CMK (cell line): ENCODE measurements at places on chromosomes 7 and 10.

GRCh38 chr7:102266541-102266940 is 20.1 kb upstream of the SH2B2 start:
- no peak for DNase-seq

DNA sequence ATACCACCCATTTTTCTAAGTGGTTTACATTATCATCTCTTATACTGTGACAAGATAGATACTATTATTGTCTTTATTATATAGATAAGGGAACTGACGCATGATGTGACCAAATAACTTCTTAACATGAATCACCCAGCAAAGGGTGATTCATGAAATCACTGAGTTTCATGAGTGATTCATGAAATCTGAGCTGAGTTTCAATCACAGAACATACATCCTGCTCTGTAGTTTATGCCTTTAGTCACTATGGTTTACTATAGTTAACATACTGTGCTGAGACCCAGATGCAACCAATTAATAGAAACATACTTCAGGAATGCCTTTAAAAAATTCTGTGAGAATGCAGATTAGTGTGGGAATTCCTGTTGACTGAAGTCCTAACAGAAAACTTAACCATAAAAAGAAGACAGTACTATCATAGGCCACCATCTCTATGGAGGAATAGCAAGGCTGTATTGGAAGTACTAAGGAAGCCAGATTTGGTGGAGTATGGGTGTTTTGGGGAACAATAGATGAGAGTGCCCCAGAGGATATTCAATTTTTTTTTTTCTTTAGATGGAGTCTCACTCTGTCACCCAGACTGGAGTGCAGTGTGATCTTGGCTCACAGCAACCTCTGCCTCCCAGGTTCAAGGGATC is 43.1 kb upstream of the SEMA3A start:
- no peak for DNase-seq

DNA sequence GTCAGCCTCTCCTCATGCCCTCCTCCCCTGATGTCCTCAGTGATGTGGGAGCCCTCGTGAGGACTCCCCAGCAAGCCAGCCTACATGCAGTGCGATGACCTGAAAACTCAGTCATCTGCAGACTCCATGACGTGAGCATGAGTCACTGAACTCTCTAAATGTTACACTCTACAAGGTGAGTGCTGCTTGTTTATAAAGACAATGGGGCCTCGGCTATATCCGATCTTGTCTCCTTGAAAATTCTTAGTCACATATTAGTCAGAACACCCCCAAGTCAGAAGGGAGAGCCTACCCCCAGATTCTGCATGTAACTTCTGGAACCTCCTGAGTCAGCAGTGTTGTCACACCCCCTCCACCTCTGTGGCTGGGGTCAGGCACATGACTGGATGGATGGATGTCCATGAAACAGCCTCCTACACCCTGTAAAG is 673.8 kb downstream of the INHBA start:
- no peak for DNase-seq

GRCh38 chr7:82036146-82036886 is 266.5 kb upstream of the HGF start:
- DNase-seq, result no peak

- no peak for DNase-seq
Observed at GRCh38 chr10:47257396-47258120, 42.4 kb upstream of the GDF10 start.

DNA sequence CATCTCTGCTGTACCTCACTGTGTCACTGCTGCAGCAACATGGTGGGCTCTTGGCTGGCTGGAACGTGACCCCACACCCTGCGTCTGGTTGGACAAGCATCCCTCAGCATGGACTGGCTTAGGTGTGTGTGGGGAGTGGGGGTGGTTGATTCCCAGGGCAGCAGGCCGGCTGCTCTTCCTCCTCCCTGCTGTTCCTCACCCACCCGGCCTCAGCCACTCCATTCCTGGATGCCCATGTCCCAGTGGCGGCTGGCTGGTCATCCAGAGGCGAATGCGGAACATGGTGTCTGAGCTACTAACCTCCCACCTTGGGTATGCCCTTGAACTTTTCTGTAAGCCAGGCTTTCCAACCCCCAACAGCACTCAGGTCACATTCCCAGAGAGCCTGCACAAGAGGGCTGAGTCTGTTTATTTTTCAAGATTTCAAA is 81.2 kb downstream of the GRK5 start:
- no peak for DNase-seq

DNA sequence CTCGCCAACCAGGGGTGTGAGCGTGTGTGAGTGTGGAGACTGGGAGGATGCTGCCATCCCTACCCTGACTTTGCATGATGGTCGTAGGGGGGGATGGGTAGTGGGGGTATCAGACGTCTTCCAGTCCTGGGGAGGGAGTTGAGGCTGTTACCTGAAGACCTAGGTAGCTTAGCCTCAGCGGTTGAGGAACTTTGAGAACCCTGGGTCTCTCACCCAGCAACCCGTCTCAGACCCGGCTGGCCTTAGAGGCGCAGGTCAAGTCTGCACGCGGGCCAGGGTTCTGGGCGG is 2.7 kb downstream of the SLC4A2 start:
- DNase-seq, result no peak

GRCh38 chr10:10915215-10915614 is 102.5 kb upstream of the CELF2 start:
- DNase-seq, result no peak

- no peak for DNase-seq
Observed at GRCh38 chr10:89837165-89838043, 136.0 kb downstream of the KIF20B start.

- DNase-seq, result no peak
Observed at GRCh38 chr10:131214521-131215244, 96.8 kb downstream of the TCERG1L start.

DNA sequence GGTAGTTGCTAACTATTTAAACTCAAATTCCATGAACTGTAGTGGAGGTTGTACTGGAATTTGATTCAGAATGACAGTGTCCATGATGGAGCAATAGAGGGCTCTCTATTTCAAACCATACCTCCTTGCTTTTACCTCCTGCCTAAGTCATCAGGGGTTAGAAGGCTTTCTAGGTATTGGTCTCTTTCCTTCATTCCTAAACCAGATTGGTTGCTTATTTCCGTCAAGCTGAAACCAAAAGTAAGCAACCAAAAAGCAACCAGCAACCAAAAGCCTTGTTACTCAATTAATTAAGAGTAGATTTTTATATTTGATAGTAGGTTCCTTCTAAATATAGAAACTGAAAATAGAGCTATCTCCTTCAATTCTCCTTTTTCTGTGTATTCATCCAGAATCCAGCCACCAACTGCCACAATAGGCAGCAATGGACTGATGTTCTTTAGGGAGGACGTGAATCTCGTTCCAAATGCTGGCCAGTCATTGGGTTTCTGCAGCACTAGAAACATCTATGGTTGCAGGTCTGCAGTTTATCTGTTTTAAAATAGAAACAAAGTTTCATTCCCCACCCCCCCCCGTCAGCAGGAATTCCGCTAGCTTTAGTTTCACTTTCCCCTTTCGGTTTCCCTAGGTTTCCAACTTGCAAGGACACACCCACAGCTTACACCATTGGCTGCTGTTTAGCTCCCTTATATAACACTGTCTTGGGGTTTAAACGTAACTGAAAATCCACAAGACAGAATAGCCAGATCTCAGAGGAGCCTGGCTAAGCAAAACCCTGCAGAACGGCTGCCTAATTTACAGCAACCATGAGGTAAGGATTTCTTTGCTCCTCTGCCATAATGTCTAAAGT is at the start of gene IFIT1:
TSS of gene IFIT1 (plus strand) at position 717 of the 850 bp plus-strand sequence. CDS start at position 807, 90 bp downstream.
- DNase-seq, result peak; percentile 33

GRCh38 chr10:17212802-17213221 is 11.3 kb upstream of the TRDMT1 start:
- no peak for DNase-seq

DNA sequence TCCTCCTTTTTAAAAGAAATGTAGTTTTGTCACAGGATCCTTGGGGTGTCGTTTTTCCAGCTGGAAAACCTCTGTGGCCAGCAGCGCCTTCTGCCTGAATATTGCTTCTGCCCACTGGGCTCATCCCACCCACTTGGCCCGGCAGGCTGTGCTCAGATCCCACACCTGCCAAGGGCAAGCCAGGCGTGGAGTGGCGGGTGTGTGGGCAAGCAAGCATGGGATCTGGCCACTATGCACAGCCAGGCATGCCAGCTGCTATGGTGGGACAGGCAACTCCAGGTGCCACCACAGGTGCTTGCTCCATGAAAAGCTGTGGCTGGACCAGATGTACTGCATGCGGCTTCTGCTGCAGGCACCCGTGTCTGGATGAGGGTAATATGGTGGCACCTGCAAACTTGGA is 31.2 kb upstream of the INPP5F start:
- DNase-seq, result no peak

DNA sequence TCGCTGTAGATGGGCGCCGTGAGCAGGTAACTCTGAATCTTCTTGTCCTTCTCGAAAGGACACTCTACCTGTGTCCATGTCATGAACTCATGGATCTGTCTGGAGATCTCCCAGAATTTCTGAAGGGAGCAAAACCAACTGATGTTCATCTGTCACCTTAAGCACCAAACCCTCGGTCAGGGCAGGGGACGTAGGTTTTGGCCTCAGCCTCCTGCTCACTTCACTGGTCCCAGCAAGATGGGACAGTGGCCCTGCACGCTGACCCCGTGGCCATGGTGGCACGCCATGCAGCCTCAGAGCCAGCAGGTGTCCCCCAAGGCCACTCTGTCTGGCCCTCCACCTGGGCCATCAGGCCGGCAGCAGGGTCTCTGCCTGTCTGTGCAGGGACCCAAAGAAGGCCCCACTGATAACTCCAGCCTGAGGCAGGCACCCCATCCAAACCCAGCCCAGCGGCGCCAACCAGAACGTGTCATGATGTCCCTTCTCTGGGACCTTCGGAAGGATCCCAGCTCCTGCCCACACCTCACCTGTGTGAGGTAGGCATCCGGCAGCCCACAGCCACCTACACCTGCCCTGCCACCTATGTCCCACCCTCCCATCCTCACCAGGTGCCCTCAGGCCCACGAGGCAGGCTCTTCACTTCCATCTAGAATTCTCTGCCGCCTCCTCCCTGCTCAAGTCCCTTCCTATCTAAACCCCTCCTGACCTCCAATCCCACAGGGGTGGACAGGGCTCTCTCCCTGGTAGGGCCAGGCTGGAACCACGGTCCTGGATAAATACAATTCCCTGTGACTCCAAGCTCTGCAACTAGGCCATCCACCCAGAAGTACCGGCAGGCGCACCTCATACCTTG is 59.0 kb downstream of the CSGALNACT2 start:
- DNase-seq, result no peak

DNA sequence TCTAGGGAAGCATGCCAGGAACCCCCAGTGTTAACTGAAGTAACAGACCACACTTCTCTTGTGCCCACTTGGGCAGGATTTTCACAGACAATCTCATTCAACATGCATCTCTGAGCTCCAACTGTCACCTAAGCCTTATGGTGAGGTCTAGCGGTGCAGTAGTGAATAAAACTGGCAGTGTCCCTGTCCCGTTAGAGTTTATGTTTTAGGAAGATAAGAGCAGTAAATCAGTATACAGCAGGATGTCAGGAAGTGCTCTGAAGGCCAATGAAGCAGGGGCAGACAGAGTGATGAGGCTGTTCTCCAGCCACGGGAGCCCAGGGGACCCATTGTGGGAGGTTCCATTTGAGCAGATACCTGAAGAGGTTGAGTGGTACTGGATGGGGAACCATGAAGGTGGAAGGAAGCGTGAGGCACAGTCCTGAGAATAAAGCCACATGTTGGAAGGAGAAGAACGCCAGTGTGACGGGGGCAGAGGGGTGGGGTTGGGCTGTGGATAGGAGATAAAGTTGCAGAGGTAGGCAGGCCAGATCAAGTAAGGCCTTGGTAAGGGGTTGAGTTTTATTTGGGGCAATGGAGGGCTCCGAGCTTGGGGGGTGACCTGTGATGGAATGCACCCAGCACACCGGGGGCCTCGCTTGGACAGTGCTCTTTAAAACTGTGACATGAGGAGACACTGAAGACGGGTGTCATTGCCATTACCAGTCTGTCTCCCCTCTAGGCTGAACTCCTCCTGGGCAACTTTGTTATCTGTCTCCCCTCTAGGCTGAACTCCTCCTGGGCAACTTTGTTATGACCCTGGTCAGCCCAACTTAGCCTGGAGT is 6.6 kb downstream of the GDF10 start:
- no peak for DNase-seq

GRCh38 chr7:6516387-6516983 is 34.8 kb downstream of the GRID2IP start:
- DNase-seq, result peak; percentile 51

DNA sequence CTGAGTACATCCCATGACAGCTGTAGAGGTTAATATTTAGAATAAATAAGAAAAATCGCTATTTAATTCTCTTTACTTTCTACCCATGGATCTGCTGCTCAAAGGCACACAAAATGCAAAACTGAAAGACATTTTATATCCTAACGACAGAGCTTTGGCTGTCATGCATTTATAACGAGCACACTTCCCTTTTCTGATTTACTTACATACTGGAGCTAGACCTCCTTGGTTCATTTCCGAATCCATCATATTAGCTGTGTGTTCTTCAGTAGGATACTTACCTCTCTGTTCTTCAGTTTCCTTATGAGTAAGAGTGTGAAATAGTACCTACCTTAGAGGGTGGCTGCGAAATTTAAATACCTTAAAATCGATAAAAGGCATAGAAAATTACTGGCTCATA is 10.9 kb downstream of the CALCR start:
- DNase-seq, result no peak

- no peak for DNase-seq
Observed at GRCh38 chr7:135664046-135664589, 1.8 kb downstream of the STMP1 start.

GRCh38 chr10:87976101-87976743 is 112.8 kb downstream of the PTEN start:
- DNase-seq, result no peak

DNA sequence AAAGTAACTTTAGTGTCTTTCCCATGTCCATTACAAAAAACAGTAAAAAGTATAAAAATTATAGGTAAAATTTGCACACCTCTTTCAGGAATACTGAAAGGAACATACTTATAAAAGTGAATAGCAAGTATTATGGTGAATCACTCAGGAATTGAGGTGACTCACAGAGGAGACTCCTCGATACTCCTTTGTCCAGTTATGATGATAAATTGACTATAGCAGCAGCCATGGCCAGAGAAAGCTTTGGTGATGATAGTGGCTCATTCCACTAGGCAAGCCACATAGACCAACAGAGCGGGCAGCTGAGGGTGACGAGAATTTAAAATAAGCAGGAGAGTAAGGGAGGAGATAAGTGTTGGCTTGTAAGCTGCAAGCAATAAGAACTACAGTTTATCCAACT is 1231.1 kb upstream of the CELF2 start:
- no peak for DNase-seq

DNA sequence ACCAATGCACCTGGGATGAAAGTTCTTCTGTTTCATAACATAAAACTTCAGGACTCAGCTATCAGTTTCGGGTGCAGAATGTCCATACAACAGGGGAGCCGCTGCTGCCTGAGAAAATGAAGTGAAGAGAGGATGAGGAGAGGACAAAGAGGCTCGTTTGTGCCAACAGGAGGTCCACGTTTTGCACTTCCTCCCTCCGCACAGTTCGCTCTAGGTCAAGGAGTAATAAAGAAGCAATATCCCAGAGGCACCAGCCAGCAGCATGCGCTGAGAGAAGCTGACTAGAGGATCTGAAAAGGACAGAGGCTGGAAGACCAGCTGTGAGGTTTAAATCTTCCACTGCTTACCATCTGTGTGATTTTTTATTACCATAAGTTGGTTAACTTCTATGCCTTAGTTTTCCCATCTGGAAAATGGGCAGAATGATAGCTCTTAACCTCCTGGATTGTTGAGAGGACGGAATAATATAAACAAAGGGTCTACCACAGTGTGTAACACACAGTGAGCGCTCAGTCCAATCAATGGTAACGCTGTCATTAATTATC is 709 bp downstream of the GPAM start:
- DNase-seq, result no peak
